Vagina (tissue), 2 donors: ENCODE measurements at places on chromosomes 1 and 21. TPM values are rescaled to one million over a fixed set of nuclear protein-coding genes. Genes with fewer than 3 reads are reported as not detected.

ILDR2 gene
- 0.25 TPM for total RNA-seq

ASTN1 gene
- 4.2 TPM for total RNA-seq

CCDC190 gene
- not detected for total RNA-seq

THEM5 gene
- total RNA-seq, result 0.98 TPM

OR2L13 gene
- total RNA-seq, result not detected

KCNQ4 gene
- total RNA-seq, result 2.0 TPM

ATP6V1G3 gene
- total RNA-seq, result not detected
